Activated CD4-positive, alpha-beta T cell treated with anti-CD3 and anti-CD28 coated beads, Interleukin-2, amount 10 ng/mL, durations not matched to agents 7 days and 5 days (primary cell): ENCODE measurements at places on chromosomes 12 and 14. TPM values are rescaled to one million over a fixed set of nuclear protein-coding genes. Genes with fewer than 3 reads are reported as not detected.

Gene PDE6H
- total RNA-seq, result not detected

Gene THAP2
- 7.1 TPM for total RNA-seq

Gene GDF3
- total RNA-seq, result not detected

Gene AQP2
- total RNA-seq, result not detected

Gene DBX2
- not detected for total RNA-seq

Gene HOXC9
- total RNA-seq, result not detected

Gene RAPGEF3
- 0.15 TPM for total RNA-seq

Gene GALNT16
- total RNA-seq, result not detected

Gene GPR84
- total RNA-seq, result 0.33 TPM

Gene OAS1
- 197 TPM for total RNA-seq

Gene FAM222A
- total RNA-seq, result 0.73 TPM

Gene AMN
- total RNA-seq, result 0.30 TPM

Gene PLEKHD1
- total RNA-seq, result 0.19 TPM

Gene LRRC10
- total RNA-seq, result not detected

Gene EFS
- not detected for total RNA-seq

Gene RSRC2
- 79.6 TPM for total RNA-seq

Gene RNASE1
- total RNA-seq, result not detected
